ENCODE measurements at places on chromosomes 12 and 14.

DNA sequence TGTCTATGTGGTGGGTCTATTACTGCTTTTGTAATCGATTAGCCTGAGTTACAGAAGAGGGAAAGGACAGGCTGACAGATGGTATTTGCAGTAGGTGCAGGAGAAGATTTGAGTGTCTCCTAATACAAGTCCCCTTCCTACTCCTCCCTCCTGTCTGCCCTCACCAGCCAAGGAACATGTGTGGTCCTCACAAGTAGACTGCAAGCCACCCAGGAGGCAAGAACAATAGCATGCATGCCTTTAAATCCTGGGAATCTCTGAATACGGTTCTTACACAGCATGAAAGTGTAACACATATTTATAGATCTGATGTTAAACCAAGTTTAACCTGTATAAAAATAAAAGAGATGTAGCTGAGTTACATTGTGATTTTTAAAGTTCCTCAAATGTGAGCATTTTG lies 117.0 kb downstream of the PTCSC3 start:
- DNase-seq, result no peak

DNA sequence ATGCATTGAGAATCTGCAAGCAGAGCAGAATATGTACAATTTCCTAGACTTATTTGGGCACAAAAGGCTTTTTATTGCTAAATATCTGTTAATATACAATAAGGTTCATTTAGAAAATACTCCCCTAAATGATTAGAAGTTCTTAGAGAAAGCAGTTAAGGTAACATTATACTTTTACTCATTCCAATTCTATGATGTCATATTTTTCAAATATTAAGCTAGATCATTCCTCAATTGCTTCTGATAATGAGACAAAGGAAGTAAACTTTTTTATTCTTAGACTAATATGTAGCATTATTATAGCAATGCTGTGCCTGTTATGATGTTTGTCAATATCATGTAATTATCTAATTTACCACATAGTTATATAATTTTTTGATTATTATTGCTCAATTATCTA lies 447.0 kb downstream of the SLC16A7 start:
- no peak for DNase-seq

DNA sequence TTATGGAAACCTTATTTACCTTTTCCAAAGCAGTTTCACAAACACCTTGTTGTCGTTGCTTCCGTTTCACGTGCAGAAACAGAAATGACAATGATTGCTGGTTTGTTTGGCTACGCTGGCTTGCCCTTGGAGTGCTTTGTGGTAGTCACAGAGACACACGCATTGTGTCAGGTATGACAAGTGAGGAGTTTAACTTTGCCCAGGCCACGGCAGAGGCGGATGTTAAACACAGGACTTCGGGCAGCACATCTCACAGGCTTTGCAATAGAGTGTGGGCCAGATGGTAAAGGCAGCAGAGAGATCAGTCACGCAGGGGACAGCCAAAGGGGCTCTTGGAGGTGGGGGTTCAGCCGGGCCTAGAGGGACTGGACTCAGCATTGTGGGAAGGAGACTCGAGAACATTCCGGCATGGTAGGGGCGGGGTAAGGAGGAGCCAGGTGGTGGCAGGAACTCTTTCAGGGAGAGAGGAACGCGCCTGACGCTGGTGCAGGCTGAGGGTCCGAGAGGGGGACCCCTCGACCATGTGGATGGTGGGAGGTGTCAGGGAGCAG lies 59.8 kb upstream of the KCNA1 start:
- DNase-seq, result no peak

GRCh38 chr14:45519766-45520165 lies 266.8 kb upstream of the MIS18BP1 start:
- no peak for DNase-seq

GRCh38 chr14:51950007-51950406 lies 39.3 kb upstream of the RTRAF start:
- no peak for DNase-seq

- no peak for DNase-seq
Observed at GRCh38 chr12:132481771-132482745, 7.9 kb upstream of the FBRSL1 start.

GRCh38 chr14:94025720-94026119 lies 420 bp upstream of the OTUB2 start:
- no peak for DNase-seq

DNA sequence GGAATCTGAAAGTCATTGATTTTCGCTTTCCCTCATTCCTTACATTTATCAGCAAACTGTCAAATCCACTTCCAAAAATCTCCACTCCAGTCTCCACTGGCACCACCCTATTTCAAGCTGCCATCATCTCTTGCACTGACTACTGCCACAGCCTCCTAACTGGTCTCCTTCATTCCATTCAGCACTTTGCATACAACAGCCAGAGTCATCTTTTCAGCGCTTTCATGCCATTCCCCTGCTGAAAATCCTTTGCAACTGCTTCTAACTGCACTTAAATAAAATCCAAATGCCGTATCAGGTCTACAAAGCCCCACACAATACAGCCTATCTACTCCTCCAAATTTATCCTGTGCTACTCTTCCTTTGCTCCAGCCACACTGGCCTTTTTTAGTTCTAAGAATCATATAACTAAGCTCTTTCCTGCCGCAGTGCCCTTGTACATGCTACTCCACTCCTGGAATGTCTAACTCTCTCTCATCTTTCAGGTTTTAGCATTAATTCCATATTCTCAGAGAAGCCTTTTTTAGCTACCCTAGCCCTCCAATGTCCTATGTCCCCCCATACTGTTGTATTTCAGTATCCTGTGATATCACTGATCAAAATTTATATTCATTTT lies 21.6 kb downstream of the FERMT2 start:
- no peak for DNase-seq

DNA sequence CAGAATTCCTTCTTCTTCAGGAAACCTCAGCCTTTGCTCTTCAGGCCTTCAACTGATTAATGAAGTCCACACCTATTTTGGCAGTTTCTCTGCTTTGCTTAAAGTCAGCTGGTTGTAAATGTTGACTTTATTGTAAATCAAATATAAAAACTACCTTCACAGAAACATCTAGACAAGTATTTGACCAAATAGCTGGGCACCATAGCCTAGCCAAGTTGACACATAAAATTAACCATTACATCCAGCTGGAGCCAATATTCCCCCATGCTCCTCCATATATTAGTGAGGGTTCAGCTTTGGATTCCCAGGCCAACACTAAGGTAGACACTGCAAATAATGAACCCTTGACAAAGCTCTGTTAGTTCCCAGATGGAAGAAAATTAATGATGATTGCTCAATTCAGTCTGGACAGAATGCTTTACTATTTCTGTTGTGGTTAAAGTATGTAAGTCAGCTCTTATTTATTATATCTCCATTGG lies 125.5 kb downstream of the ZFP36L1 start:
- no peak for DNase-seq

GRCh38 chr14:57243320-57243719 lies 25.4 kb downstream of the EXOC5 start:
- DNase-seq, result no peak

- no peak for DNase-seq
Observed at GRCh38 chr12:75725521-75726111, 214.2 kb upstream of the KRR1 start.

GRCh38 chr12:66916189-66916588 lies 237.3 kb upstream of the GRIP1 start:
- DNase-seq, result no peak

GRCh38 chr12:105801351-105801750 lies 337.4 kb downstream of the NUAK1 start:
- no peak for DNase-seq

DNA sequence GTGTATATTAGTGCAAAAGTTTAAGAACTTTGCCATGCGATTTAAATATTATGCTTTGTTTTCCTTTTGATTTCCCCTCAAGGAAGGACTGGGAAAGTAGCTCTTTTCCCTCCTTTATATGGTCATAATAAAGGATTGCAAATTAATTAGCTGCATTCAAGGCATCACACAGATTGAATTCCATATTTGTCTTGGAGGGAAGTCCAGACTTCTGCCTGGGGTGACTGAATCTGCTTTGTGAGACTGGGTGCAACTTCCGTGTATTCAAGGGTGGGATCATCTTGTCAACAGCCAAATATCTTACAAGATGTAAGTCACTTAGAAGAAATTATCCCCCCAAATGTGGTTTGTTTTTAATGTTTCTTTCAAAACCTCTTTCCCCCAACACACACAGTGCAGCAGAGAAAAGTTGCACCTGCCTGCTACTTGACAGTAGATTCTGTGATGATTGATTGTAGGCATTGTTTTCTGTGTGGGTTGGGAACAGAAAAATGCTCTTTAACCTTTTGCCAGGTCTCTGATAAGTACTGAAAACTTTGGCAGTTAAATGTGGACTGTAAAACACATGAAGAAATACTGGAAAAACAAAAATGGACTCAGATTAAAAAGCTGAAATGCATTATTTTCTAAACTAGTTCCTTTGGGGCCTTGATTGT lies 28.4 kb downstream of the STK38L start:
- DNase-seq, result no peak

- no peak for DNase-seq
Observed at GRCh38 chr12:48980953-48981756, 3.0 kb downstream of the WNT1 start.

- no peak for DNase-seq
Observed at GRCh38 chr12:40907115-40907527, 214.9 kb downstream of the CNTN1 start.

DNA sequence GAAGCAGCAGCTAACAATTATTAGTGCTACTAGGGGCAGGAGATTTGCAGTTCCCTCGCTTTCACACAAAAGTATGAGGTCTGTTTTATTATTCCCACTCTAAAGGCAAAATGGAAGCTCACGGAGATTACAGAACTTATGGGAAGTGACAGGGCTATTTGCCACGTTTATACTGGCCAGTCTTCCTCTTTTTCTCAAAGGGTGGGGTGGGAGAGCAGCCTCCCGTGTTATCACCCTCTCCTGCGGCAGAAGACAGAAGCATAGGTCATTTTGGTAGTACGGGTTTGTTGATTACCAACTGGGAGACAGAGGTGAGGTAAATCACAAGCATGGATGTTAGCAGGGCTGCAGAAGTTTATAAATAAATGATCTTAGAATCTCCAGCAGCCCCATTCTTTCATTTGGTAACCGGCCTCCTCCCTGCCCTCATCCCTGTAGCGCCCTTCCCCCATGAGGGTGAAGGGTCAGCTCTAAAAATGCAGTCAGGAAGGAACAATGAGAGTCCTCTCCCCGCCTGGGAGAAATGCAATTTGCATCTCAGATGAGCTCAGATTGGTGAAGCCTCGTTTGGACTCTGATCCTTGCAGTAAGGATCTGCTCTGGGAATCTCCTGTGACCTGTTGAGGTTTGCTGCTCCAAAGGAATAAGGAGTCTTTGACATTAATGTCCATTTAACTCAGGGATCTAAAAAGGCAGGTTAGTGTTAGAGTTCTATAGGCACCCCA lies 44.7 kb upstream of the SINHCAF start:
- DNase-seq, result no peak

DNA sequence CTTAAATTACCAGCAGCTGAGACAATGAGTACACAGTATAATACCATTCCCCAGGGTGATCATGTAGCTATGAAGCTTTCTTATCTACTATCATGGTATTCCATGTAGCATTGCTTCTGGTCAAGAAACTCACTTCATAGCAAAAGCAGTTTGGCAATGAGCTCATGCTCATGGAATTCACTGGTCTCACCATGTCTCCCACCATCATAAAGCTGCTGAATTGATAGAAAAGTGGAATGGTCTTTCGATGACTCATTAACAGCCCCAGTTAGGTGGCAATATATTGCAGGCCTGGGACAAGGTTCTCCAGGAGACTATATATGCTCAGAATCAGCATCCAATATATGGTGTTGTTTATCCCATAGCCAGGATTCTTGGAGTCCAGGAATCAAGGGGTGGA lies 553.7 kb downstream of the FOXG1 start:
- DNase-seq, result no peak

DNA sequence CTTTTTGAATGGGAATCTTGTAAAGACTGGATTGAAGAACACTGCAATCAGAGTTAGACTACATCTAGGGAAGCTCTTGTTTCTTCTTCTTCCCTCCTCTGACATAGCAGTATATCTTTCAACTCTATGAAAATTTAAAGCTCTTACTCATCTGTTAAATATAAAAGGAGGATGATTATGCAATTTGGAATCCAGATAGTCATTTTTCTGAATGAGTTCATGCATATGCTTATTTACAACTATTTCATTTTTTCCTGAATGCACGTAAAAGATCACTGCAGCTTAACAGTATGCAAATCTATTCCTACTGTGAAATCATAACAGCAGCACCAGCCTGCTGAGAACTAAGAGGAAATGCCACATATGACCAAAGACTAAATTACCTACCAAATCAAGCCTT lies 133.5 kb upstream of the TMCC3 start:
- no peak for DNase-seq

GRCh38 chr12:6375269-6376078 lies at the start of gene SCNN1A:
Gene SCNN1A, minus strand, starts transcription at chr12:6375563. Its CDS starts 780 bp downstream, at chr12:6374783.
- DNase-seq, result no peak

DNA sequence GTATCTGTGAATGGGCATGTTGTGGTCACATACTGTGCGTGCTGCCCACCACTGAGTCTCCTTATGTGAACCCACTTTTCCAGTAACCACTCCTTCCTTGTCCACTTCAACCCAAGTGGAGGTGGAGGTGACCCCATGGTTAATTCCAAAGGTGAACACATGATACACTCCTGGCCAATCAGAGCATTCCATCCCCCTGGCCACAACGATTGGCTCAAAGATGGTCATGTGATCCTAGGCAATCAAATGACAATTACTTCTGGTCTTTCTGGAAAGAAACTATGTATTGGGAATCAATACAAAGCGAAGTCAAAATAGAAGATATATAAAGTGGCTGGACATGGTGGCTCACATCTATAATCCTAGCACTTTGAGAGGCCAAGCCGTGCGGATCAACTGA lies 20.2 kb upstream of the CCDC60 start:
- no peak for DNase-seq

DNA sequence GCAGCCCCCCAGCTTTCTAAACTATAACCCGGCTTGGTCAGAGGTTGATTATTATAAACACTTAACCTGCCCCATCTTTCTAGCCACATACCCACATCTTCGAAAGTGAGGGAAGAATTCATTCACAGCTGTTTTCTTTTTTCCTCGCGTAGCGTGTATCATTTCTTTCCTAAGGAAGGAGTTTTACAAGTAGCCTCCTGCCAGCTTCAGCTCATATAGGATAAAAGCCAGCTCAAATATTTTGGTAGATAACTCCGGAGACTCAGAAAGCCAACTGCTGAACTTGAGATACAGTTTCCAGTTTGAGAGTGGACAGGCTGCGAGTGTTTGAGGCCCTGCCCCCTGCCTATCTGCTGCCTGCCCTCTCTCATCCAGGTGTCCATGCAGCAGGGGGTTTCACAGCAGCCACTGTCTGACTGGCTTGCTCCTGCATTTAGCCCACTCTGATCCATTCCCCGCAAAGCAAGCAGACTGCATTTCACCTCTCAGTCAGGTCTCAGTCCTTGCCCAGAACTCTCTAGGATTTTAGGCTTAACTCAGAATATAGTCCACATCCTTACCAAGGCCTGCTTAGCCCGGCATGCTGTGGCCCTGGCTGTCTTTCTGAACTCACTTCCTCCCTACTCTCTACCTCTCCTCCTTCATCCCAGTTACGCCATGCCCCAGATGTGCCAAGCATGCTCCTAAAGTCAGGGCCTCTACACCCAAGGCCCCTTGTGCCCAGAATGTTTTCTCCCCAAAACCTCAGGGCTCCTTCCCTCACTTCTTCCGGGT lies 46.9 kb downstream of the EVL start:
- DNase-seq, result no peak

Data from thoracic aorta (tissue), 2 donors.